Urothelium cell line (cell line): ENCODE measurements at places on chromosomes 7 and 10.

DNA sequence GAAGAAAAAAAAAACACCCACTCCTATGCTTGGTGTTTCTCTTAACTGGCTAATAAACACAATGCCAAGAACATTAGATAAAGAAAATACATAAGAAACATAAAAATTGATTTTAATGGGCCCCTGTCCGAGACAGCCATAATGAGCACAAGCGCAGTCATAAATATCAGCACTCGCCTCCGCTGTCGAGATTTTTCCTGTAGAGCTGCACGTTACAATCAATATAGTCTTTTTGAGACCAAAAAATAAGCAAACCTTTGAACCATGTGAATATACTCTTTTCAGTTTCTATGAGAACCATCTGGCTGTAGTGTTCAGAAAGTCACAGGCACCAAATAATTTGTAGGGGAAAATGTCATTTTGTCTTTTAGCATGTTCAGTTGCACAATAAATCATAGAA, 70.1 kb downstream of the MGMT start:
- DNase-seq = no peak

DNA sequence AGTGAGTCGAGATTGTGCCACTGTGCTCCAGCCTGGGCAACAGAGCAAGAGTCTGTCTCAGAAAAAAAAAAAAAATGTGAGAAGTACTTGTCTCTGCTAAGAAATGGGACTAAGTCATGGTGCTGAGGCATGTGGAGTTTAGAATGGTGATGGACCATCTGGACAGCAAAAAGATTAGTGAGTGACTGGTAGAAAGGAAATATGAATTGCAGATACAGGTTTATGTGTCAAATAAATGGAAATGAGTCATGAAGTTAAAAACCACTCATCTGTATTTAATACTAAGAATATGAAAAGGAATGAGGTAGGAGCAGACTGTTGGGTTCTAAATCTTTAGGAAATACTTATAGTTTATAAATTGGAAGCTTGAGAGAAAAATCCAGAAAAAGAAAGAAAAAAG, 625.7 kb upstream of the ANKRD30A start:
- DNase-seq = no peak

DNA sequence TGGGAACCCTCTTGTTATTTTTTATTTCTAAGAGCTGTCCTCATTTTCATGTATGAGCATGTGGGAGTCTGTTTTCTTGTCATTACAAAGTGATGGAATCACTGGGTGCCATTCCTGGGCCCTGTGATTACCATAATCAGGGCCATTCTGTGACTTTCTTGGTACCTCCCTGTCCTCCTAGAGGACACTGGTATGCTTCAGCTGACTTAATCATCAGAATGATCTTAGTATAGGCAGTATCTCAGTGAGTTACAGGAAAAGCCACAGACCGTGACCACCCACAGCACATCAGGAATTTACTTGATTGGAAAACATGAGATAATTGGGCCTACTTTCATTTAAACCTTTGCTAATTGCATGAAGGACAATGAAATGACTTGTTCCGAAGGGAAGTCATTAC, 7.2 kb downstream of the NOM1 start:
- no peak for DNase-seq

- DNase-seq = no peak
Measured at GRCh38 chr7:95398155-95398940, 2.2 kb upstream of the PON3 start.

GRCh38 chr7:105591522-105591921, 10.2 kb upstream of the EFCAB10 start:
- DNase-seq = no peak

DNA sequence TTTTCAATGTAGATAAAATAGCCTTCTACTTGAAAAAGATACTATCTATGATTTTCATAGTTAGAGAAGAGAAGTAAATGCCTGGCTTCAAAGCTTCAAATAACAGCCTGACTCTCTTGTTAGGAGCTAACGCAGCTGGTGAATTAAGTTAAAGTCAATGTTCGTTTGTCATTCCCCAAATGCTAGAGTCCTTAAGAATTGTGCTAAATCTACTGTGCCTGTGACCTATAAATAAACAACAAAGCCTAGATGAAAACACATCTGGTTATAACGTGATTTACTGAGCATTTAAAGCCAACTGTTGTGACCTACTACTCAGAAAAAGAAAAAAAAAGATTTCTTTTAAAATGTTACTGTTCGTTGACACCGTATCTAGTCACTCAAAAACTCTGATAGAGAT, 134.7 kb downstream of the POLR1F start:
- DNase-seq = no peak

DNA sequence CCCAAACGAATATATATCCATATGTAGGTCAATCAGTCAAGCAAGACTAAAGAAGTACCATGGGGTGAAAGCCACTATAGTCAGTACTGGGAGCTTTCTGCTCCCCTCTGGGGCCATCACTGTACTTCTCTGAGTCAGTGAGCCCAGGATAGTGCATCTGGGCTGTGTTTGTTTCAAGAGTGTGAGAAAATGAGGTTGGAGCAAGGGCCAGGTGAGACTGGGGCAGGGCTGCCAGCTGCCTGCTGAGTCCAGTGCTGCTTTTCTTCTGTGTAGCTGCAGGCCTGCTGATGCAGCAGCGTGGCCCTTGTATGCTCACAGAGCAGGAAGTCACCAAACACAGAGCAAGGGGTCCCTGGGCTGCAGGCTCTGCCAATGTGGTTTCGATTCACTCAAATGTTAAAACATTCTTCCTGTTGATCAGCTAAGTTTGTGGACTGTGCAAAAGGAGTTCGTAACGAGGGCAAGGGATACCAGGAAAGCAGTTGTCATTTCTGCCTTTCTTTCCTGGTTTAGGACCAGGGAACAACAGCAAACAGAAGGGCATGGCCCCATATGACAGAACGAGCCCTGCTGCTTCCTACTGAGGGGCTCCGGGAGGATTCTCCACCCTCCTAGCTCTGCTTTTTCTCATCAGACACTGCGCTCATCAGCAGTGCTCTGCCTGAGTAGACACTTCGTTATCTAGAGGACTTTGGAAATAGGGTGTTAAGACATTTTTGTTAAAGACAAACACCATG, 65.4 kb upstream of the TNS3 start:
- no peak for DNase-seq

- DNase-seq = peak; percentile 39
Measured at GRCh38 chr7:98354052-98354451, 46.8 kb downstream of the BAIAP2L1 start.

DNA sequence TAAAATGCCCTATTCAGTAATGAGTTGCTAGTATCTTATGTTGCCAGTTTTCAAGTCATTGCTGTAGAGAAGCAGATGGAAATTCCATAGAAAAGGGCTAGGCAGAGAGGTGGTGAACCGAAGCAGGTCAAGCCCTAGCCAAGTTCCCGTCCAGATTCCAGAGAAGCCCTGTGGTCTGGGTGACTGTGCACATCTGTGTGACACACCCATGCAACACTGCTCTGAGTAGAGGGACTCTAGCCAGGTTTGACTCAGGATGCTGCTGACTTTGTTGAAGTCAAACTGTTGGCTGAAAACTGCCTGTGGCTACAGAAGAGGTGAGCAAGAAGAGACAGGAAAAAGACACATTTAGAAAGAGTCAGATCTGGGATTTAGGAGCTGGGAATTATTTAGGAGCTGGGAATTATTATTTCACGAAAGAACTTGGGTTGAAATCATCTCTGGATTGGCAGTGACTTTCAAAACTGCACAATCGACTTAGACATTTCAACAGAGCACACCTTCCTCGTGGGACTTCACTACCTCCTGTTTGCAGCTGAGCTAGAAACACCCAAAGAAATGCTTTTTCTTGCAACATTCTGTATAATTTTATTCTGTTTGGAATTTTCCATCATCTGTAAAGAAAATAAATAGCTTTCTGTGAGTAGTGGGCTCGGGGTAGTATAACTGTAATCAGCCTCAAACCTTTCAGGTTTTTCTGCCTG, 149.1 kb upstream of the PRKCQ start:
- DNase-seq = peak; percentile 68

DNA sequence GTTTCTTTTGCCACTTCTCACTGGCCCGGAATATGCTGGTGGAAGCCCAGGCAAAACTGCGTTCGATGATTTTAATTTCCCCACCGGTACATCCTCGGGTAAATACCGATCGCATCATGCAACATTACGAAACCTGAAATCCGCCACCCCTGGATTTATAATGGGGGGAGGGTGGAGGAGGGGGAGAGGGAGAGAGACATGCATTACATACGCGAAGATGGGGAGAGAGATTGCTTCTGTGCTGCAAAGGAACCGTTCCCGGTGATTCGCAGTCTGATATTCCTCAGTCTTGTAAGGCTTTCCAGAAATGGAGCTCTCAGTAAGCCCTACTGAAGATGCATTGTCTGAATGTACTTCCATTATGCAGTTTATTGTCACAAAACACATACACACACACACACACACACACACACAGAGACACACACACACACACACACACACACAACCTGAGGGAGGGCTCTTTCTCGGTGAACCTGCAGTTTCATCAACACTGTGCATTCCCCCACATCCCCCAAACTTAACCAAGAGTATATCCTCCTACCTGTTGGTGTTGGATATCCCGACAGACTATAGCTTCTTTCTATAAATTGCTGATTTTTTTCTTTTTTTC, 741 bp downstream of the GPR85 start:
- no peak for DNase-seq

- DNase-seq = no peak
Measured at GRCh38 chr7:102917436-102918353, 4.9 kb downstream of the LRRC17 start.

- no peak for DNase-seq
Measured at GRCh38 chr7:19915596-19915995, 142.2 kb upstream of the TMEM196 start.

- DNase-seq = no peak
Measured at GRCh38 chr10:98047009-98047741, 16.8 kb upstream of the CRTAC1 start.

GRCh38 chr10:102413053-102413705, 5.4 kb downstream of the PSD start:
- DNase-seq = no peak

GRCh38 chr10:35523670-35524225, 81.4 kb upstream of the GJD4 start:
- DNase-seq = no peak

- no peak for DNase-seq
Measured at GRCh38 chr7:87982116-87982515, 48.1 kb downstream of the ADAM22 start.

DNA sequence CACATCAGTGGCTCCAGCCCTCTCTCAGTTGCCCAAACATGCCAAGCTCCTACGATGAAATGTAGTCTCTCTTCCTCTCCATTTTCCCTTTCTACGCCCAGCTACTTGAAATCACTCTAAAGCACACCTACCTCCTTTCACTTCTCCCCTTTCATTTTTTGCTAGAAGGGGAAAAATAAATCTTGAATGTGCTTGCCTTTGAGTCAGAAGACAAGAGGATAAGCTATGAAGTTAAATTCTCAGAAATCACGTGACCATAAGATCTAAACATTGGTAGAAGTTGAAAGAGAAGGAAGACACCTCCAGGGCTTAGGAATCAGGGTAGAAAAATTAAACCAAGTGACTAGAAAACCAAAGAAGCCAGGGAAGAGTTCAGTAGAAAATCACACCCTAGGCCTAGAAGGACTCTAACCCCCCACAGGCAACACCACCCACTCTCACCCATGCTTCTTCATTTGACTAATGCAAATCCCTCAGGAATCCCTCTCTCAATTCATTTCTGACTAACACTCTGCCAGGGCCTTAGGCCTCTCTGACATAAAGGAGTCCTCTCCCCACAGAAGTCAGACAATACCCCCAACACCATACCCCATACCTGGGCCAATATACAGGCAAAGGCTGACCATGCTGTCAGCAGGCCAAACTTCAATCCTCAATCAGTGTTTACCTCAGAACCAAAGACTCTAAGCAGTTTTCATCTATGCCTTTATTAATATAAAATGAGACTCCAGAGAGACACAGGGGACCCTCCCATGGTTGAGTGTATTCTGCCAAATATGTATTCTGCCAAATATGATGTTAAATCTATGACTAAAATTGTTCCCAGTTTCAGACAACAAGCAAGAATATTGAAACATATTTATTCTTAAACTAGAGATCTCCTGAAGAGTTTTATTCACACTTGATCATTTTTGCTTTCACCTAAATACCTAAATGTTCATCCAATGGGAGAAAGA, 84.8 kb downstream of the ELMO1 start:
- no peak for DNase-seq

GRCh38 chr10:77121829-77122228, 515.8 kb downstream of the KCNMA1 start:
- DNase-seq = no peak

GRCh38 chr10:103855424-103855823, at the start of gene SH3PXD2A:
TSS of gene SH3PXD2A (minus strand) at chr10:103855576. CDS start at chr10:103855266, 310 bp downstream.
- peak; percentile 82 for DNase-seq
